Right lobe of liver (tissue), 6 donors: ENCODE measurements at places on chromosomes 1 and 21. TPM values are rescaled to one million over a fixed set of nuclear protein-coding genes. Genes with fewer than 3 reads are reported as not detected.

The ZNF678 gene
- 3.8 TPM for total RNA-seq

The ZFP69B gene
- total RNA-seq: 0.14 TPM

The RAB7B gene
- total RNA-seq: 0.14 TPM

The RPAP2 gene
- total RNA-seq: 11.0 TPM

- no peak for DNase-seq
These were observed 147.0 kb downstream of the NRIP1 start for GRCh38 chr21:14917762-14918161.

DNA sequence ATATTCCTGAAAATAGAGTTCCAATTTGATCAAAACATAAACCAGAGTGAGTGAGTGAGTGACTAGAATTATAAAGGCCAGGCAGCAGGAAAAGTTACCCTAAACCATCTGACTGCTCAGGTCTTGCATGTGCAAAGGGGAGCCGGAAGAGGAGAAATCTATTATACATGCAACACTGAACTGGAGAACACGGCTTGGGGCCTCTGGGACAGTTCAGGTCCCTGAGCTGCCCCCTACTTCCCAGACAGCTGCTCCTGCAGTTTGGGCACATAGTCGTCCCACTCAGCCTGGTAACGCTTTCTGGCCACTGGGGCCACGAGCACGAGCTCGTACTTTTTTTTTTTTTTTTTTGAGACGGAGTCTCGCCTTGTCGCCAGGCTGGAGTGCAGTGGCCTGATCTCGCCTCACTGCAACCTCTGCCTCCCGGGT, 40.1 kb downstream of the PTPRC start:
- no peak for DNase-seq
